Suprapubic skin (tissue), 4 donors: ENCODE measurements at places on chromosomes 5 and 9.

DNA sequence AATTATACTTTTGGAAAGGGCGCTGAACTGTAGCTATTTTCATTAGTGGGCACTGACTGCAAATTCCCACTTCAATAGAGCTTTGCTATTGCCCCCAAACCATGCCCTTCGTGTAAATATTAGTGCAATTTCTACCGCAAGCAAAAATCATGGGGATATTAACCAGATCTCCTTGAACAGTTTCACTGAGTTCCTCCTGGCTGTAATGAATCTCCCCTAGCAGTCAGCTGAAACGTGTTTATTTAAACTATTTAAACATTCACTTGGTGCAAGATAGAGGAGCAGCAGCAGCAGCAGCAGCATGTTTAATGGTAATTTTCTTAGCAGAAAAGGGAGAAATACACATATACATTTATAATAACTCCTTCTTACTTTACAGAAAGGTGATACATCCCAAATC is 54.4 kb downstream of the ARRDC3 start:
- no peak for DNase-seq

- no peak for DNase-seq
Observed at GRCh38 chr9:131682261-131682660, 57.6 kb downstream of the RAPGEF1 start.

DNA sequence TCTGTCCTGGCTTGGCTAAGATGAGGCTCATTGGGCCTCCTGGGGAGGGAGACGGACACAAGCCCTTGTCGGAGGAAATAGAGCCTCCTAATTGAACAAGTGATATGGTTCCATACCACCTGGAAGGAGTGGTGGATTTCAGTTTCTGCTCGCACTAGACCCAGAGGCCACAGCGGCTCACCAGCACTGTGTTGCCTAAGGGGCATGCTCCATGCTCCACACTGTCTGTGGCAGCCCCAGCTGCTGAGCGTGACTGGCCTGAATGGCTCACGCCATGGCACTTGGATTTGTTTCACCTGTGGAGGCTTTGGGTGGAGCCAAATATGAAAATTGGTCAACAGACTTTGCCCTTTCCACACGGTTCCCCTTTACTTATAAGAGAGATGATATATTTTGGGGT is 181.1 kb downstream of the HSPA4 start:
- DNase-seq = peak; percentile 67

DNA sequence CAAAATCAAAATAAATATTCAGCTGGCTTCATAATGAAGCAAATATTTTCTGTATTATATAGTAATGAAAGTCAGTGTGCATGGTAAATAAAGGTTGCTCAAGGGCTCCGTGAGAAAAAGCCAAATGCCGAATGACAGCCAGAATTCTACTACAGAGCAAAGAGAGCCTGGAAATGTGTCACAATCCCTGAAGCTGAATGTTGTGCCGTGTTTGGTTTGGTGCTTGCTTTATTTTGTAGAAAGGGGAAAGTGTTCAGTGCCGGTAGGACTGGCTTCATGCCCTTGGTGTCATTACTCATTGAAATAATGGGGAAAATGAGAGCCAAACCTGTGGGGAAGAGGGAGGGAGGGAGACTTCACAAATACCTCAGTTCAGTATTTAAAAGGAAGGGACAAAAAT is 26.8 kb upstream of the ADAMTSL1 start:
- no peak for DNase-seq

DNA sequence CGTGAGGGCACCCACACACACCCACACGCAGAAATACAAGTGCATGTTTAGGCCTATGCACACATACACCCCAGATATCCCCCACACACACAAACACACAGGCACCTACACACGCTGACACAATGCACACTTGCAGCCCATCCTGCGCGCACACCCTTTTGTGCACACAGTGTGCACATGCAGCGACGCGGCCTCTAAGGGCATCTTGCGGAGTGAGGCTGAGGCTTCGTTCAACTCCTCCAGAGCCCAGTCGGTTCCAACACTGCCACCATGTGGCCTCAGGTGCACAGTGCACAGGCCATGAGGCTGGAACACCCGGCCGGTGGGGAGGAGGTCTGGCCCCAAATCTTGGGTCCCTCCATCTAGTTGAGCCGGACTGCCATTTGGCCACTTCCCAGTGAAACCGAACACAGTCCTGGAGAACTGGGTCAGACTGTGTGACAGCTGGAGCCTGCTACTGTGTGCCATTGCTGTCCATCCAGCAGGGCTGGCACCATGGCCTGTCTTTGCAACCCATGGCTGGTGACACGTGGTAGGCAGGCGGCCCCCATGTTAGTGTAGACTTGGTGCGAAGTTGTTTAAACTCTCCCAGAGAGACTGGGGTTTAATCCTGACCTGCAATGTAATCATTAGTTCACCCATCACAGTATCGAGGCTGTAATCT is 97.7 kb upstream of the MVB12B start:
- DNase-seq = no peak

GRCh38 chr9:90010793-90011192 is 406.0 kb downstream of the GADD45G start:
- peak; percentile 31 for DNase-seq

- no peak for DNase-seq
Observed at GRCh38 chr5:36161361-36161760, 9.4 kb downstream of the SKP2 start.

GRCh38 chr9:95613670-95614069 is 96.9 kb upstream of the PTCH1 start:
- DNase-seq = no peak

GRCh38 chr9:109383356-109383755 is 62.5 kb upstream of the EPB41L4B start:
- no peak for DNase-seq

DNA sequence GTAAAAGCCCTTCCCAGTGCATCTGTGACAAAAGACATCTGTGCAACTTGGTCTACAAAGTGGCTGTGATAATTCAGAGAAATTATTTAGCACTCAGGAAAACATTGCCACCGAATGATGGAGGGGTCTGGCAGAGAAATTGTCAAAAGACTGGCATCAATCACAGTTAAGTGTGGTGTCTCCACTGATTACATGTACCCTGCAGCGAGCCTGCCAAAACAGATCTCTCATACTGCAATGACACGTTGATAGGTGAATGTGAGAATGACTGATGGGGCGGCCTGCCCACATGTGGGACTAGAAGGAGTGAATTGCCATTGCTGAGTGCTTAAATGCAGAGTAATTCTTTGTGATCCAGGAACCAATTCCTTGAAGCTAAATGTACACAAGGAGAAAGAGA is 136.4 kb upstream of the PCSK5 start:
- no peak for DNase-seq

DNA sequence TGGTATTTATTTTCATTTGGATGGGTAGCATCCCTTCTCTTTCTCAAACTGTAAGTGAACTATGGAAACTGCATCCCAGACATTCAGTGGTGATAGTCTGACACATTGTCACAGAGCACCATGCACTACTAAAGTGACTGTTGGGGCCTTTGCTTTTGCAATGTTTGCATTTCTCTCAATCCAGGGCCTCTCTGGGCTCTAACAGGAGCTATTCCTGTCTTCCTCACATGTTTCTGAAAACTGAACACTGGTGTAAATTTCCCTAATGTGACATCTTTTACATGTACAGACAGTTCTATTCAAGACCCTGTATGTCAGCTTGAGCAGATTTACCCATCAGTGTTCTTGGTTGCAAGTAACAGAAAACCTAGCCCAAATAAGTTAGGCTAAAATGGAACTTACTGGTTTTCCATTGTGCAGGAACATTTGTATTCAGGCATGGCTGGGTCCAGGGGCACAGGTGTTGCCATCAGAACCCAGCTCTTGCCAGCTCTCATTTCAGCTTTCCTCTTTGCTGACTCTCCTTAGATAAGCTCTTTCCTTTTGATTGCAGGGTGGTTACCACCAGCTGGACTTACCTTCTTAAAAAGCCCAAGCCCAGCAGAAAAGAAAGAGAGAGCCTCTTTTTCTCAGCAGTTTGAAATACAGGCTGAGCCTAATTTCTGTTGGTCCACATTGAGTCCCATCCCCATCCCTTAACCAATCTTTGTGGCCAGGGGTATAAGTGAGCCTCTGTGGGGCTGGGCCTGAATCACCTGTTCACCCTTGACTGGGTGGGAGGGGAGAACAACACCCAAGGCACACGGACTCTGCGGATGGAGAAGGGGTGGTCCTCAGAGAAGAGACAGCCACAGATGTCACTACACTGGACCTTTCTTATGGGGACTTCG is 234.3 kb downstream of the NR3C1 start:
- DNase-seq = no peak

DNA sequence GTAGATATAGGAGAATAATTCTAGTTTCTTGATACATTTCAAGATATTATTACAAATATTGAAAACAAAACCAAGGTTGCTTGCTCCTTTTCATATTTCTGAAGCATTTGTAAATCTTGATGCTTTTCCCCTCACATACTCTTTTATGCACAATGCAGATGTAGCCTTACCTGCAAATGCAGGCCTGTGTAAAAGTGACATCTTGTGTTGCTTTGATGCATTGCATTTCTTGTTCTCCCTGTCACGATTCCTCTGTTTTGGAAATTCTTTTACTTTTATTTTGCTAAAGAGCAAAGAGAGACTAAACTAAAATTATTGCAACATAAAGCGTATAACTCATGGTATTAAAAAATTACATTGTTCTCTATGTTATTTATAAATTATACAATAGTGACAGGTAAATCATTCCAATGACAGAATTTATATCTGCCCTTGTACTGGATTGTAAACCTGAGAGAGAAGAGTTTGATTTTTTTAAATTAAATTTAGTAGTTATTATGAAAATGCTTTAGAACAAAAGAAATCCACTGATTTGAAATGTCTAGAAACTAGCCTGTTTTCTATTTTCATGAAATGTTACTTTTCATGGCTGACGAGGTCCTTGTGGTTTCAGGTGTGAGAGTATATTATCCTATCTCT is 970.0 kb downstream of the MAT2B start:
- DNase-seq = no peak

DNA sequence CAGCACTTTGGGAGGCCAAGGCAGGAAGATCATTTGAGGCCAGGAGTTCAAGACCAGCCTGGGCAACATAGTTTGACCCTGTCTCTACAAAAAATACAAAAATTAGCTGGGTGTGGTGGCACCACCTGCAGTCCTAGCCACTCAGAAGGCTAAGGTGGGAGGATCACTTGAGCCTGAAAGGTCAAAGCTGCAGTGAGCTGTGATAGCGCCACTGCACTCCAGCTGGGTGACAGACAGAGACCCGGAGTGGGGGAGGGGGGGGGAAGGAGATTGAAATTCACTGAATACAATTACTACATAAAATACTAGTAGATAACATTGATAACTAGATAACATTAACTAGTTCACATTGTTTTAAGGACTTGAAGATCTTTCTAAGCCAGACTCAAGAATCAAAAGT is 345.6 kb downstream of the BNC2 start:
- no peak for DNase-seq

- no peak for DNase-seq
Observed at GRCh38 chr5:90606539-90606938, 47.9 kb downstream of the ADGRV1 start.

GRCh38 chr5:73176250-73176649 is 3.3 kb downstream of the TMEM174 start:
- no peak for DNase-seq

DNA sequence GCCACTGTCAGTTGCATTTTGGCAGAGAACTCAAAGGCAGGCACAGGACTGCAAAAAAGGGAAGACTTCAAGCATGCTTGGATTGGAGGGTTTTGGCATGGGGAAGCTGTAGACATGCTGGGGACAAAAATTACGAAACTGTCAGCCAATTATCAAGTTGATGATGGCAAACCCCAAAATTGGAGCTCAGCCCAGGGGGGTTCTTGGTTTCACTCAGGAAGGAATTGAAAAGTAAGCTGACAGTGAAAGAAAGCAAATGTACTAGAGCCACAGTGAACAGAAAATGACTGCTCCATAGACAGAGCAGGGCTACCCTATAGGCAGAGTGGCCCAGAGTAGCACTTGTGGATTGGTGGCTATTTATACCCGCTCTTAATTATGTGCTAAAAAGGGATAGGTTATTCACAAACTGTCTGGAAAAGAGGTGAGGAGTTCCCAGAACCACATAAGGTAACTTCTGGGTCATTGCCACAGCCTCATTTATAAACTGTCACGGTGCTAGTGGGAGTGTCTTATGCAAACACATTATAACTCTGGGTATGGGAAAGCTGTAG is 14.6 kb upstream of the CFAP95 start:
- no peak for DNase-seq

GRCh38 chr5:35804201-35804653 is 52.5 kb upstream of the IL7R start:
- DNase-seq = no peak
